ENCODE measurements at places on chromosomes 7 and 10.
A peak's percentile ranks its signal among the peaks of the same experiment; 100 is the strongest.

DNA sequence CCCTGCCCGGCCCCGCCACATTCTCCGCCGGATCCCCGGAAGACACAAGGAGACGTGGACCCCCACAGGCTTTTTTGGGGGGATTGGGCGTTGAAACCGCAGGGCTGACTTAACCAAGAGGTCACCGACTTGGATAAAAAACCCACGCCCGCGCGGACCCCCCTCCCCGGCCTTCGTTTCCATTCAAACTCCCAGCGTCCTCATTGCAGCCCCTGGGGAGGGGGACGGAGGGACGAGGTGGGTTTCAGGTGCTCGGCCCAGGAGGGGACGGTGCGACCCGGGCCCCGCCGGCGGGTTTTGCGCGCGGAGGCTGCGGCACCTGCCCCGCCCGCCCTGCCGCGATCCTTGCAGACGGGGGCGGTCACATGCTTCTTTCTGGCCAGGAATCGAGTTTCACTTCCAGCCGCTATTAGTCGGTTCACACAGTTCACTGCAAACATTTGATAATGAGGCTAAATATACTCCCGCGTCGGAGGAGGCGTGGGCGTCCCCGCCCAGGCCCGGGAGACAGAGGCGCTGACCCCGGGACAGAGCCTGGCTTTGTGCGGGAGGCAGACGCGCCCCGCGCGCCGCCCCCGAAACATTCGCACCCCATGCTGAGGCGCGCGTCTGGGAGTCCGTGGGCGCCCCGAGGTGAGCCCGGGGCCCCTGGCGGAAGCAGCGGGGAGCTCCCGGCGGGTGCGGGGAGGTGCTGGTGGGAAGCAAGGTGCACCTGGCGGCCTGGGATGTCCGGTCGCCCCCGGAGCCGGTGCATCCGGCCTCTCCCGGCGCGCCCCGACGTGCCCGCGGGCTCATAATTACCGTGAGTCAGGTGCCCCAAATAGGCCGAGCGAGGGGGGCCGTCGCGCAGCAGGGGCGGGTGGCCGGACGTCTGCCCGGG, 2.7 kb upstream of the PDGFA start:
- peak; percentile 42 for DNase-seq

GRCh38 chr10:79079490-79080355, 11.0 kb downstream of the ZMIZ1 start:
- DNase-seq: no peak

- DNase-seq: no peak
Observed at GRCh38 chr10:92011560-92012214, 88.1 kb downstream of the BTAF1 start.

GRCh38 chr7:159017741-159018140, 126.9 kb downstream of the VIPR2 start:
- DNase-seq: no peak

GRCh38 chr7:149238051-149238450, 1.4 kb upstream of the ZNF212 start:
- DNase-seq: no peak

DNA sequence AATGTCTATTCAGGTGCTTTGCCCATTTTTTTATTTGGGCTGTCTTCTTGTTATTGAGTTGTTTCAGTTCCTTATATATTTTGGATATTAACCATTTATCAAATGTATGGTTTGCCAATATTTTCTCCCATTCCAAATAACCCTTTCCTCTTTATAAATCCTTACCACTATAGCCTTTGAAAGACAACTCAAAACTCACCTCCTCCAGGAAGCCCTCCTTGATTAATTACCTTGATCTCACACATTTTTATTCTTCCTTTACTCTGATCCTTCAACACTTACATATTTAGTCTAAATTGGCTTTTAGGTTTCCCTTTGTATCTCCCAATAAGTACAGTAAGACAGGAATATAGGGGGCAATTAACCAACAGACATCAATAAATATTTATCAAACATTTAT, 42.9 kb downstream of the NRCAM start:
- no peak for DNase-seq

DNA sequence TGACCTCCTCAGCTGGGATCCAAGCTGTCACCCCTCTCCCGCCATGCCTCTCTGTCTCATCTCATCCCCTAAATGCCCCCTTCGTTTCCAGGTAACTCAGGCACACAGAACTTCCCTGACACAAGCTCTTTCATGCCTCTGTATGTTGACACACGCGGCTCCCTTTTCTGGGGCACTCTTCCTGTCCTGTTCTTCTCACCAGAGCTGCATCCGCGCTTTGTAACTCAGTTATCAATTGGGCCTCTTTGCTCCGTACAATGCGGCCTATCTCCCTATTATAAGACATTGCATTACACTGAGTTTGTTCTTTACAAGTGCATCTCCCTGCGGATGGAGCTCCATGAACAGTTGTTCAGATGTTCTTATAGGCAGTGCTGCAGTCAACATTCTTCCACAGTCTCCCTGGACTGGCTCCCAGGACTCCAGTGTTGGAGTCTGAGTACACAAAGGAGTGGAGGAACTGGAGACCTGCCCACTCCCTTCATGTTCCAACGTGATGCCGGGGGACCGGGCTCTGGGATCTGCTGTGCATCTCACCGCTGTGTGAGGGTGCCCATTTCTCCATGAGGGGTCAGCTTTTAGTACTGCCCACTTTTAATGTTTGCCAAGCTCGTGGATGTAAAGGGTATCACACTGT, 56.9 kb upstream of the TNS3 start:
- no peak for DNase-seq

DNA sequence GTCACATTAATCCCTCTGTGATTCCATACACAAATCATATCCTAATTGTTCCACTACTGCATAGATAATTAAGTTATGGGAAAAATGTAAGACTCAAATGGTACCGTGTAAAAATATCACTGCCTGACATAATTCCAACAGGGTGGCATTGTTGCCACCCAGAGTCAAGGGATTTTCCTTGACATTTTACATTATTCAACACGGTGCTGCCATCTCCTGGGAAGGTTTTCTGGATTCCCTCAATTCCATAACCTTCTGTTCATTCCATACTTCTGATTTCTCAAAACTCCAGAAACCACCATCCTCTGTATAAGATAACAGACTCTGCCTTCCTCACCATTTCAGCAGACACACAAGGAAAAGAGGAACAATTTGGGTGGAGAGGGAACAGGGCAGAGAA, 495.9 kb downstream of the XPNPEP1 start:
- no peak for DNase-seq

DNA sequence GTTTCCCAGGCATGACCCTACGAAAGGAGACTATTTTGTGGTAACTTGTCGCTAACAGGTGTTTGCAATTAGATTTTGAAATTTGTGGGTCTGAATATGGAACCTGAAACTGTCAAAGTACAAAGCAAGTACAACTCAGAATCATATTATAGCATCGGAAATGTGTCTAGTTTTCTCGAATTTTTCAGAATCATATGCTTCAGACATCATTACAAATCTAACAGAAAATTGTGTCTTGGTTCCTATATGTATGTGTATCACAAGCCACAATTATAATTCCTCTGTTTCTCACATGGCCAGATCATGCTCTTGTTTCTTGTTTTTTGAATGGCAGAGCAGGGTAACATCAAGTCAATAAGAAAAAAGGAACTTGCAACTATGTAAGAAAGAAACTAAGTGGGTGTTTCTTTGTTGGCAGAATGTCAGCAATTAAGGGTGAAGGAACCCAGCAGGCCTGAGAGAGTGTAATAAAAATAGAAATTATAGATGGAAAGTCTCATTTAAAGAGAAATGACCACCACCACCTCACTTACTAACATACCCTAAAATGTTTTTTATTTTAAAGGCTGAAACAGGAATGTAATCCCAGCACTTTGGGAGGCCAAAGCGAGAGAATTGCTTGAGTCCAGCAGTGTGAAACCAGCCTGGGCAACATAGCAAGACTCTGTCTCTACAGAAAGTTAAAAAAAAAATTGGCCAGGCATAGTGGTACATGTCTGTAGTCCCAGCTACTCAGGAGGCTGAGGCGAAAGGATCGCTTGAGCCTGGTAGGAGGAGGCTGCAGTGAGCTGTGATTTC, 51.3 kb downstream of the PRTFDC1 start:
- no peak for DNase-seq

- no peak for DNase-seq
Observed at GRCh38 chr7:157445246-157445955, 108.6 kb downstream of the DNAJB6 start.

- no peak for DNase-seq
Observed at GRCh38 chr7:41051535-41051934, 651.4 kb downstream of the INHBA start.

GRCh38 chr10:122051609-122052385, 62.8 kb downstream of the TACC2 start:
- DNase-seq: peak; percentile 69

GRCh38 chr7:25083201-25083600, 41.9 kb downstream of the CYCS start:
- DNase-seq: no peak

- DNase-seq: no peak
Observed at GRCh38 chr10:107028236-107028635, 136.3 kb downstream of the SORCS1 start.

- DNase-seq: peak; percentile 60
Observed at GRCh38 chr7:664997-665735, 61.3 kb upstream of the DNAAF5 start.

- no peak for DNase-seq
Observed at GRCh38 chr10:51905032-51905431, 205.6 kb upstream of the CSTF2T start.

DNA sequence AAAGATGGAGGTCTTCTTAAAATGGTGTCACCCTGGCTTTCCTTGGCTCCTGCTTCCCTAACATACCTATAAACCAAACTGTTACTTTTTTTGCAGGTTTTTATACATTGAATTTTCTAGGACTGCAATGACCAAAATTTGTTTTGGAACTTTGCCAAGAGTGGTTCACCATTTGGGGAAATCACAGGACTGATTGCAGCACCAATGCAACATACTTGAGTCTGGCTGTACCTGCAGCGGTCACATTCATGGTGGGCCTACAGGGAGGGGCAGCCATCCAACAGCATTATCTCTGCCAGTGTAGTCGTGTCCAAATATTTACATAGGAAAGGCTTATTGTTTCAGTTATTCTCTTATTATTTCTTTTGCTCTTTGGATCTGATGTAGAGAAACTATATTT, 69.0 kb downstream of the HACD1 start:
- no peak for DNase-seq

GRCh38 chr10:82628373-82628772, 753.4 kb downstream of the NRG3 start:
- no peak for DNase-seq

DNA sequence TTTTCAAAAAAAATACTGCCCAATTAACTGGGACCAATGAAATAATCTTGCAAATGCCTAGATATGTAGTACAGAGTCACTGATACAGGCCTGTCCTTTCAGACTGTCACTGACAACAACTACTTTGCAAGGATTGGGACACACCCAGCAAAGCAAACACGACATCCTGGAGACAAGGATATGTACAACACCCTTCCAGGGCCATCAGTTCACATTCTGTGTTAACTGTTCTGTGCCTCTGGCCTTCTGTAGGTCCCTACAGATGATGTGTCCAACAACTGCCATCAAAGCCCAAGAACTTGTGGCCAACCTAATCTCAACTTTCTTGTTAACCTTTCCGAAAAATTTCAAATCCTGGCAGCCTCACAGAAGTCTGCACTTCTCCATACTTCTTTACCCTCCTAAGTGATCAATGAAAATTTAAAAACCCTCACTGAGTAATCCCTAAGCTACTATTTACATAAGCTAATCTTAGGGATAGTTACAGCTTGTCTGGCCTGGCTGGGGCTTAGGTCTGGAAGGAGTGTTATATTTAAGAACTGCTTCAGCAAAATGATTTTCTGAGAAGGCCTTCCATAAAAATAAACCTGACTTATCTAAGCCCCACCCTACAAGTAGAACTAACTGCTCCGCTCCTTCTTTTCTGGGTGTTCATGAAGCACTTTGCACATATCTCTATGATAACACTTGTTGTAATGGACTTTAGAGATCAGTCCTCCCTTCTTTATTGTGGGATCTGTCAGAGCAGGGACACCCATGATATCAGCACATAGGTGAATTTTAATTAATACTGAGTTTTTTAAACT, 21.0 kb downstream of the COBL start:
- no peak for DNase-seq

DNA sequence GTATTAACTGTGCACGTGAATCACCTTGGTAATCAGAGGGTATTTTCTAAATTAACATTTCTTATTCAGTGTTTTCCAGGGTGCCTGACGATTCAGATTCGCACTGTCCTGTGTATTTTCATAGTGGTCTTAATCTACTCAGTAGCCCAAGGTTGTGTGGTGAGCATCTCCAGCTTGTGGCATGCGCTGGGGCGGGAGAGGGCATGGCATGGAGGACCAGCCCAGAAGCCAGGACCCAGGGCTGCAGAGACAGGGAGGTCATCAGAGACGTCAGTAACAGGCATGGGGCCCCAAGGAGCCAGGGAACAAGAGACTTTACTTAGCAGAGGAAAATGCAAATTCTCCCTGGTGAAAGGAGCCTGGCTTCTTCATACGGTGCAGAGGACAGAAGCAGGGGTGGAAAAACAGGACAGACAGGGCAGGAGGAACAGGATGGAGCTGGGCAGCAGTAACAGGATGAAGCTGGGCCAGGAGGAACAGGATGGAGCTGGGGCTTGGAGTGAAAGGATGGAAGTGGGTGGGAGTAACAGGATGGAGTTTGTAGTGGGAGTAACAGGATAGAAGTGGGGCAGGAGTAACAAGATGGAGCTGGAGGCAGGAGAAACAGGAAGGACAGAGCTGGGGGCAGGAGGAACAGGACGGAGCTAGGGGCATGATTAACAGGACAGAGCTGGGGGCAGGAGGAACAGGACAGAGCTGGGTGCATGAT, 110.9 kb downstream of the ADCY1 start:
- peak; percentile 2 for DNase-seq

DNA sequence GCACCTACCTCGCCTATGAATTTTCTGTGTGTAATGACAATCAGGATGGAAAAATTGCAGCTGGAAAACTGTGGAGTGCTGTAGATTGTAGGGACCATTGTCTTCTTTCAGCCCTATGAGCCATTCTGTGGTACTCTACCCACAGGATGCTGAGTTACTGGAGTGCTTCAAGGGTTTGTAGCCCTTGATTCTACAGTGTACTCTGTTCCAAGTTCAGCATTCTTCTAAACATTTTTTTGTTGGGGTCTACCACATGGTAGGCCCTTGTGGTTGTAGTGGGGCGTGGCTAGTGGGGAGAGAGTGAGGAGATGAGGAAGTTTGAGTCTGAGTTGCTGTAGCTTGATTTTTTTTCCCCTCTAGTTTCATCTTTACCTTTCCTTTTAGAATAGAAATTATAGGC, 33.5 kb downstream of the REEP3 start:
- no peak for DNase-seq

- no peak for DNase-seq
Observed at GRCh38 chr10:22228167-22228938, 10.5 kb upstream of the EBLN1 start.

- DNase-seq: no peak
Observed at GRCh38 chr7:78642751-78643150, 810.7 kb downstream of the MAGI2 start.

DNA sequence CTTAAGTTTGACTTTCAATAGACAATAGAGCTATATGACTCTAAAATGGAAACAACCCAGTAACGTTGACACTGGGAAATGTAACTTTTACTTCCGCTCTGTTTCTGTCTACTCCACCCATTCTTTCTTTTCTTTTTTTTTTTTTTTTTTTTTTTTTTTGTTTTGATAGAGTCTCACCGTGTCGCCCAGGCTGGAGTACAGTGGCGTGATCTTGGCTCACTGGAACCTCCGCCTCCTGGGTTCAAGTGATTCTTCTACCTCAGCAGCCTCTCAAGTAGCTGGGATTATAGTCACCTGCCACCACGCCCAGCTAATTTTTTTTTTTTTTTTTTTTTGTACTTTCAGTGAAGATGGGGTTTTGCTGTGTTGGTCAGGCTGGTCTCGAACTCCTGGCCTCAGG, 13.9 kb downstream of the PRSS2 start:
- no peak for DNase-seq

- DNase-seq: peak; percentile 28
Observed at GRCh38 chr7:43294080-43294630, 181.7 kb downstream of the HECW1 start.
